ENCODE measurements at places on chromosomes 2 and 18. TPM values are rescaled to one million over a fixed set of nuclear protein-coding genes. Genes with fewer than 3 reads are reported as not detected.

CNDP1 gene
- 21.1 TPM for polyA plus RNA-seq

ARHGAP28 gene
- 0.38 TPM for polyA plus RNA-seq

UGT1A8 gene
- 0.48 TPM for polyA plus RNA-seq

FANCL gene
- polyA plus RNA-seq: 14.4 TPM

GRCh38 chr2:39897273-39897672 is 118.2 kb upstream of the THUMPD2 start:
- H3K4me1 ChIP-seq: no peaks in the 10 kb centered on the region
- H3K36me3 ChIP-seq: no peaks in the 10 kb centered on the region
- no peak overlapping the region for H3K4me3 ChIP-seq
- no peak for DNase-seq
- no peak overlapping the region for H3K27ac ChIP-seq

- no peak for DNase-seq
- H3K4me3 ChIP-seq: no peak overlapping the region
- H3K27ac ChIP-seq: no peak overlapping the region
- no peaks in the 10 kb centered on the region for H3K4me1 ChIP-seq
- no peaks in the 10 kb centered on the region for H3K36me3 ChIP-seq
These were observed 73.1 kb upstream of the DNMT3A start for GRCh38 chr2:25414781-25415180.

DNA sequence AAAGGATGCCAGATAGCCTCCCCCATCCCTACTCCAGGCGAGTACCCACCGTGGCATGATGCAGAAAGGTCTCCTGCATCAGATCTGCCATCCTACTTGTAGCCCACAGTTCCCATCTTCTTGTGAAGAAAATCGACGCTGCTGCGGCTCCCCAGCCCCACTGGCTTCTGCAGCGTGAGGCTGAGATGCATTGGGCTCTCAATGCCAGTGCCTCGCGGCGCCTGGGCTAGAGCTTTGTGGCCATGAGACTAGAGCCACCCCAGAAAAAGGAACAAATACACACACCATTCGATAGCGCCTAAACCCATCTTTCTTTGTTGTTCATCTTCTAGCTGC is 2.8 kb downstream of the NOL4 start:
- H3K36me3 ChIP-seq: no peaks in the 10 kb centered on the region
- H3K27me3 ChIP-seq: peaks cover 11% of the 10 kb centered on the region
- H3K4me3 ChIP-seq: peak overlapping the region; percentile 34
- DNase-seq: no peak
- peaks cover 32% of the 10 kb centered on the region for H3K4me1 ChIP-seq

GRCh38 chr2:7419186-7419585 is 502.0 kb downstream of the RNF144A start:
- no peak for DNase-seq
- H3K27ac ChIP-seq: no peak overlapping the region
- peaks cover 4% of the 10 kb centered on the region for H3K4me1 ChIP-seq
- H3K36me3 ChIP-seq: no peaks in the 10 kb centered on the region
- peaks cover 5% of the 10 kb centered on the region for H3K27me3 ChIP-seq

- no peaks in the 10 kb centered on the region for H3K4me1 ChIP-seq
- H3K36me3 ChIP-seq: no peaks in the 10 kb centered on the region
- H3K27ac ChIP-seq: no peak overlapping the region
- no peaks in the 10 kb centered on the region for H3K27me3 ChIP-seq
- H3K4me3 ChIP-seq: no peak overlapping the region
- DNase-seq: no peak
These were observed 179.0 kb downstream of the PTPRM start for GRCh38 chr18:7746106-7746505.

- H3K36me3 ChIP-seq: peaks cover 34% of the 10 kb centered on the region
- DNase-seq: no peak
These were observed 75.7 kb upstream of the TFCP2L1 start for GRCh38 chr2:121360566-121361300.

DNA sequence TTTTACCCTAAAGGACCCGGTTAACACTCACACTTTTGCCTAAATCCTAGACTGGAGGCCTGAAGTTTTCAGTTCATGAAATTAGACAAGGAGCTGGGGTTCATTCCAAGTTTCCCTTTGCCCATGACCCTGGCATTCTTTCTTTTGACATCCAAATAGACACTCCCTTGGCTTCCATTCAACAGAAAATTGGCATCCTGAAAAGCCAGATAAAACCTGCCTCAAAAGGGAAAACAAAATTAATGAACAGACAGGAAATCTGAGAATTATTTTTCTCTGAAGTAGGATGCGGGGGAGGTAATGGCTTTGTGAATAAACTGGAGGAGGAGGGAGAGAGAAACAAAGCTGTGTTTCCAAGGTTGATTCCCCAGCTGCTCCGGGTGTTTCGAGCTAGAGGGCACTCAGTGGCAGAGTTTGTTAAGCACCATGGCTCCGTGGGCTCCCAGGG is 41.0 kb downstream of the SPP2 start:
- no peaks in the 10 kb centered on the region for H3K36me3 ChIP-seq
- H3K27me3 ChIP-seq: no peaks in the 10 kb centered on the region
- peaks cover 15% of the 10 kb centered on the region for H3K4me1 ChIP-seq
- no peak for DNase-seq

- H3K27me3 ChIP-seq: no peaks in the 10 kb centered on the region
- H3K4me3 ChIP-seq: no peak overlapping the region
- peaks cover 2% of the 10 kb centered on the region for H3K4me1 ChIP-seq
- no peak overlapping the region for H3K27ac ChIP-seq
These were observed 8.6 kb upstream of the IL36A start for GRCh38 chr2:112996635-112997034.

DNA sequence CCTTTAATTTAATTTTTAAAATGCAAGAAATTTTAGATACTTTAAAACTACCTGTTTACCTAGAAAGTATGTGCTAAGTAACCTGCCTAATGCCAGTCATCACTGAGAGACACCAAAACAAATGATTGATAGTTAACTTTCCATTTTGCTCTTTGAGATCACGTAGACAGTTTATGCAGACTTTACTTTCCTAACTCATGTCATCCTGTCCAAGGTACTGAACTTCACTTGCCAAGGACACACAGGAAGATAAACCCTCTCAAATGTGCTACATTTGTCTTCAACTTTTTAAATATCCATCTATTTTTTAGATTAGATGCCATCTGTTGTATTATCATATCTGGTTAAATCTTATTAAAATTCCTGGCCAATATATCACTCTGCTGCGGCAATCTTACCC is 20.1 kb upstream of the SCN1A start:
- no peak overlapping the region for H3K27ac ChIP-seq
- no peaks in the 10 kb centered on the region for H3K36me3 ChIP-seq
- no peak overlapping the region for H3K4me3 ChIP-seq

- no peaks in the 10 kb centered on the region for H3K27me3 ChIP-seq
- H3K36me3 ChIP-seq: peaks cover 74% of the 10 kb centered on the region
- no peak overlapping the region for H3K27ac ChIP-seq
- no peak overlapping the region for H3K4me3 ChIP-seq
- no peak for DNase-seq
These were observed 44.5 kb downstream of the ANO7 start for GRCh38 chr2:241232736-241233575.
